ENCODE measurements at places on chromosomes 11 and 22.

GRCh38 chr11:128701086-128701485, 7.2 kb downstream of the FLI1 start:
- no peak for DNase-seq

DNA sequence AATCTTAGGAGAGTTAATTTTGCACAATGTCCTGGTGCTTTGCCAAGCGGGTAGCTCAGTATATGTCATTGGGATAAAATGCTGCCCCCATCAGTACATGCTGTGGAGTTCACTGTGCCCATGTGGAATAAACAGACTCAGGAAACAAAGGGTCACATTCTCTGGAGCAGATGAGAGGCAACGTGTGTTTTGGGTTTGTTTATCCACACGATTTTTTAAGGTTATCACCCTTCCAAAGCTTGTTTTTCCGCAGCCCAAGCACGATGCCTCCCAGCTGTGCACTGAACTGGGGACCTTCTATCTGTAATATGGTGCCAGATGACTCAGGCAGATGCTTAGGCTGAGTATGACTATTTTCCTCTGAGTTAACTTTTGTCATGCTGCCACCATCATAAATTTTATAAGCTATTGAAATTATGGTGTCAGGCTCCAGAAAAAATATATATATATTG, 6.5 kb downstream of the OR4D6 start:
- DNase-seq: no peak

DNA sequence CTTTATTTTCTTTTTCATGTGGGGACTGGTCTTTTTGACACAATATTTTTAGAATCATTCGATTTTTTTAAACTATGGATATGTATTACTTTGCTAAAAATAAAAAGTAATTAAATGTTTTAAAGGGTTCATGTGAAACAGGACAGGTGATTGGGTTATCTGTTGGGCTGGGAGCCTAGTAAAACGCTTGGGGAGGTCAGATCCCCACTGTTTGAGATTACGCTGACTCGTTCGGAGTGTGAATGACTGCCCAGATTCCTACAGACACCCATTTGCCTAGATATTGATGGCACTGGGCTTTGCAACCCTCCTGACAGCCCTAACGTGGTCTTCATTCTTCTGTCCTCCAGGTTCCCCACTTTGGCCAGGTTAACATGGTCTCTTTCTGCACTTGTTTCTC, 62.9 kb upstream of the UBASH3B start:
- DNase-seq: no peak

DNA sequence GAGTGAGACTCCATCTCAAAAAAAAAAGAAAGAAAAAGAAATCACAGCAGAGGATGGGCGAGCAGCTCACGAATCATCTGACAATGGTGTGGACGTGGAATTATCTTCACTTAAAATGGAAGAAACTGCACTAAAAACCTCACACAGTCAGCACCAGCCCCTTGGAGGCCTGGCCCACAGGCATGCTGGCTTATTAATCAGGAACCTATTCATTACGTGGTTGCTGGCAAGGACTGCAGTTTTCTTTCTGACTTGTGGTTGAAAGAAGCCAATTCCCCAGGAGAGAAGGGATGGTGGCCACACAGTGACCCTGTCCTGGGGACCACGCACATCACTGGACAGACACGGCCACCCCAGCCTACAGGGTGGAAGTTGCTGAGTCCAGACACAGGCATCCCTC, 401.1 kb downstream of the CTTN start:
- DNase-seq: no peak

DNA sequence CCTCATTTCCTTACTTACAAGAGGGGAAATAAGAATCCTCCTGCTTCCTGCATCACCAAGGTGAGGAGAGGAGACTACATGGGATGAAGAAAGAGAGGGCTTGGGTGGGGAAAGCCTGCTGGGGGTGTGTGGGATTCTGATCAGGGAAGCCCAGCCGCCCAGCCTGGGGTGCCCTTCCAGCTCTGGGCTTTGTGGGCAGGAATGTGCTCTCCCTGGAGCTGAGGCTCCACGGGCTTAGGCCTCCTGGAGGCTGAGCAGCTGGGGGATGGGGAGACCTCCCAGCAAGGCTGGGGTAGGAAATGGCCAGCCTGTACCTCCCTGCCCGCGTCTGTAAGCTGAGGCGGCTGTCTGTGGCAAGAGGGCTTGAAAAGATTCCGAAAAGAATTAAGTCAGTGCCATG, 206.1 kb downstream of the GRIK4 start:
- no peak for DNase-seq

DNA sequence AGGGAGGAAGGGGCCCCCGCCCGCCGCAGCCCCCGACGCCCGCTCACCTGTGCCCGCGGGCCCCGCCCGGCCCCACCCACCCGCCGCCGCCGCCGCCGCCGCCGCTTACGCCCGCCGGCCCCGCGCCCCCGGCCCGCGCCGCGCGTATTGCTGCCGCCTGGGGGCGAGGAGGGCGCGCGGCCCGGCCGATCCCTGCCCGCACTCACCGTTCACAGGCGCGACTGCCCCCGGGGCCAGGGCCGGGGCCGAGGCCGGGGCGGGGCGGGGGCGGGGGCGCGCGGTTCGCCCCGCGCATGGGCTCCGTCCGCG, 212 bp downstream of the HRAS start:
- no peak for DNase-seq

DNA sequence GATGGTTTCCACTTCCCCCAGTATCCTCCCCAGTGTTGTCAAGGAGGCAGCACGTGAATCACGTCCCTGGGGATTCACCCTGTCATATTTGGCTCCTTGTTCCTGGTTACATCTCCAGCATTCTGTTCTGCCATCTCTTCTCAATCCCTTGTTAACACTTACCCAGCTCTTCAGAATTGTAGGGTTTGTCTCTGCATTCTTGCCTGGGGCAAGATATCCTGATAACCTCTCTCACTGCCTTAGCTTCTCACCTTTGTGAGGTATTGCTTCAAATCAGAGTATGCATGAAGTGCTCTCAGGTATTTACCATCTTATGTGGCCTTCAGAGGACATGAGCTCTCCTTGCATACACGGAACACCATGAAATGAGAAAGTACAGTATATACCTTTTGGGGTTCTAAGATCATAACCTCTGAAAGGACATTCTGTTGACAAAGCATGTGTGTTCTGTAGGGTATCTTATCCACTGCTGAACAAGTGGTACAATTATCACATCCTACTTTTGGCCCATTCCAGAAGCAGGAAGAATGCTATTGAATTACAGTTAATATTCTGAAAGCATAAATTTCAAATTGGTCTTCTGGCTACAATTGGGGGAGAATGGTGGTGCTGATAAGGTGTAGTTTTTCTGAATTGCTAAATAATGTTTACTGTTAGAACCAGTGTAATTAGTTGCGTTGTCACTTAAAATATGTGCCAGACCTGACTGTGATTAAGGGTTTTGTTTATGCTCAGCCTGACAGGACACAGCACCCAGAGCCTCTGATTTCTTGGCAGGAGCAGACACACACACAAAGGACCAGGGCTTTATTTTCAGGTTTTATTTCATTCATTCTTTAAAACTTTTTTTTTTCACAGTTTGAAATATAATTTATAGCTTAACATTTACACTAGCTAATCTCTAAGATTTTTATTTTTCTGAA, 32.7 kb downstream of the VSTM5 start:
- no peak for DNase-seq
